Nucleus accumbens (tissue), 56 donors: ENCODE measurements at places on chromosomes 16 and 17.

DNA sequence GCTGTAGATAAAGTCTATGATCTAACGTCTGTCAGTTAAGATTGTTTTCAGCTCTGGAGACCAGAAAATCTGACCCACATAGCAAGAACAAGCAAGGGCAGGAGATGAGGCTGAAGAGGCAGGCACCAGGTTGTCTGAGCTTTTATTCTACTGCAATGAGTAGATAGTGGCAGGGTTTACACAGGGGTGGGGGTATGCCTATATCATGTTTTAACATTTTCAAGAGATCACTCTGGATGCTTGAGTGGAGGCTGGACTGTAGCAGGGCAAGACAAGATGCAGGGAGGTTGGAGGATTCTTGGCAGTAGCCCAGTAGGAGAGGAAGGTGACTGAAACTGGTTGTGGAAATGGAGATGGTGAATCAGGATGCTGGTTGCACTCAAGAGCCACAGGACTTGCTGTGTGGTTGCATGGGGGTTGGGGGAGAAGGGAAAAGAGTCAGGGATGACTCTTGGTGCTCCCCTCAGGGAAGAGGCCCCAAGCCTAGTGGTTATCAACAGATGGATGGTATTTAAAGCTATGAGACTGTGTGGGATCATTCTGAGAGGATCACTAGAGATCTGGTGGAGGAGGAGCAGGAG lies 143.1 kb upstream of the KCNJ18 start:
- no peak for DNase-seq

DNA sequence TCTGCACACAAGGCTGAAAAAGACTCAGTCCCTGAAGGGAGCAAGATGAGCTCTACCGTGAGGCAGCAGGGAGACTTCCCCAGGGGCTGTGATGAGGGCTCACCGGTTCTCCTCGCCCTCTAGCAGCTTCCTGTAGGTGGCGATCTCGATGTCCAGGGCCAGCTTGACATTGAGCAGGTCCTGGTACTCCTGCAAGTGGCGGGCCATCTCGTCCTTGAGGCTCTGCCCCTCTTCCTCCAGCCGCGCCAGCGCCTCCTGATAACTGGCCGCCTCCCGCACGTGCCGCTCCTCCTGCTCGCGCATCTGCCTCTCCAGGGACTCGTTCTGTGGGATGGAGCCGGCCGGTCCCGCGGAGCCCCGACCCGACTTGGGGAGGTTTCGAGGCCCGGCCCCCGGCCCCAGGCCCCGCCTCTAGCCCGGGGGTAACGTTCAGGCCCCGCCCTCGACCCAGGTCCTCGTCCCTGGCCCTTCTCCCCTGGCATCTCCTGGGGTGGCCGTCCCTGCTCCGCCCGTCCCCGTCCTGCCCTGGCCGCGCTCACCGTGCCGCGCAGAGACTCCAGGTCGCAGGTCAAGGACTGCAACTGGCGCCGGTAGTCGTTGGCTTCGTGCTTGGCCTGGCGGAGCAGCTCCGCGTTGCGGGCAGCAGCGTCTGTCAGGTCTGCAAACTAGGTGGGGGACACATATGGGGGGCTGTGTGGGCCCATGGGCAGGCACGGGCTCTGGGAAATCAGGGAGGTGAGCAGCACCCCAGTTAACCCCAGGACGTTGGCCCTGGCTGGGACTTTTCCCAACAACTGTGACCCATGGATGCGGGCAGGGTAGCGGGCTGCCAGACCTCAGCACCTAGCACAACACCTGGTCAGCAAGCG lies 3.9 kb downstream of the GFAP start:
- DNase-seq = no peak

- DNase-seq = no peak
Observed at GRCh38 chr17:53336281-53336680, 486.4 kb upstream of the KIF2B start.

- no peak for DNase-seq
Observed at GRCh38 chr17:28908640-28909167, 5.8 kb upstream of the DHRS13 start.

GRCh38 chr17:77676237-77676661 lies 282.3 kb upstream of the TNRC6C start:
- DNase-seq = no peak

DNA sequence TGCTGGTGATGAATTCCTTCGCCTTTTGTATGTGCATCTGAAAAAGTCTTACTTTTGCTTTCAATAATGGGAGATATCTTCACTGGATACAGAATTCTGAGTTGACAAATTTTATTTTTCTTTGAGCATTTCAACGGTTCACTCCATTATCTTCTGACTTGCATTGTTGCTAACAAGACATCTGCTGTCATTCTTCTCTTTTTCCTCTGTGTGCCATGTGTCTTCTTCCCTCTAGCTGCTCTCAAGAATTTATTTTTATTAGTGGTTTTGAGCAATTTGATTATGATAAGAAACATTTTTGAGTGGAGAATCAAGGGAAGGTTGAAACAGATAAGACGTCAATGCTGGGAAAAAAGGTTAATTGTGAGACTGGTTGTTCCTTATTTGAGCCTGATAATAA lies 471.8 kb downstream of the CDH13 start:
- no peak for DNase-seq

DNA sequence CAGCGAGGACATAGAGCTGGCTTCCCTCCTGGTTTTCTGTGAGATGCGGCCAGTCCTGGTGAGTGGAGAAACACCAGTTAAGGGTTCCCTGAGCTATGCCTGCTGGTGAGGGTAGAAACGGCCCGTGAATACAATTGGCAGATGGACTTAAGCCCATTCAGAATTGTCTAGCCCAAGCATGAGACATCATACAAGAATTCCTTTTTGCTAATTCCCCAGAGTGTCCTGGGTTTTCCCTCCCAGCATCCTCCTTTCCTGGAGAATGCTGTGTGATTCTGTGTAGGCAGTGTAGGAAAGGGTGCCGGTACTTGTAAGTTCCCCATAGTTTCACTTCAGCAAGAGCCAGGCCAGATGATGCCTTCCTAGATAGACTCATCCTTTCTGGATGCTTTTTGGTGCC lies 65.1 kb downstream of the SDR42E1 start:
- DNase-seq = no peak

DNA sequence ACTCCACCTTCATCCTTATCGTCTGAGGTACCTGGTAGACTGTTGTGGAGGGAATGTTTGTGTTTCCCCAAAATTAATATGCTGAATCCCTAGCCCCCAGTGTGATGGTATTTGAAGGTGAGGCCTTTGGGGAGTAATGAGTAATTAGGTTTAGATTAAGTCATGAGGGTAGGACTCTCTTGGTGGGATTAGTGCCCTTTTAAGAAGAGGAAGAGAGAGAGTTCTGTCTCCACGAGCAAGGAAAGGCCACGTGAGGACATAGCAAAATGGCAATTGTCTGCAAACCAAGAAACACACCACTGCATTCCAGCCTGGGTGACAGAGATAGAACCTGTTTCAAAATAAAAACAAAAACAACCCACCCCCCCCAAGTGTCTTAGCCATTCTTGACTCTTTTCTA lies 21.0 kb upstream of the DDX52 start:
- no peak for DNase-seq

DNA sequence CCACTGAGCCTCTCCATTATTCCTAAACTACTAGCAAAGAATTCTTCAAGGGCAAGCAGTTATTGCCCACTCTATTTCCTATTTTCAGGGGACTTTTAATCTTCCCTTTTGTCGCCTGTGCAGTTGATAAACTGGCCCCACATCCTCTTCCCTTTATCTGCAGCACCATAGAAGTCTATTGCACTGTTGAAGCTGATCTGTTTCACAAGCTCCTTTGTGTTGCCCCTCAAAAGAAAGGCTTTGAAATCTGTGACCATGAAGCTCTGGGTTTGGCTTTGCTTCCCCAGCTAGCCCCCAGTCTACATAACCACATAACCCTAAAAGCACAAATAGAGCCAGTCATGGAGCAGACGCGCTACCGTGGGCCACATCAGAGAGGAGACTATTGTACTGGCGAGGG lies 37.1 kb downstream of the CDRT15 start:
- DNase-seq = no peak

DNA sequence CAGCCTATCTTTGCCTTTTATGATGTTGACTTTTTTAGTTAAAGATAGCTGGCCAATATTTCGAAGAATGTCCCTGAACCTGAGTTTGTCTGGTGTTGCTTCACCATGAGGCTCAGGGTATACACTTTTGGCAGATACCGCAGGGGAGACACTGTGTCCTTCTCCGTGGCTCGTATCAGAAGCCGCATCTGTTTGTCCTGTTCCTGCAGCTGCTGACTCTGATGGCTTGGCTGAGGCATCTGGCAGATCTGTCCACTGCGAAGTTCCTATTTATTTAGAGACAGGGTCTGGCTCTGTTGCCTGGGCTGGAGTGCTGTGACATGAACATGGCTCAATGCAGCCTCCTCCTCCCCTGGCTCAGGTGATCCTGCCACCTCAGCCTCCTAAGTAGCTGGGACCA lies 93.5 kb downstream of the CRISPLD2 start:
- DNase-seq = no peak

GRCh38 chr17:40515011-40515410 lies 13.6 kb upstream of the TNS4 start:
- DNase-seq = no peak

DNA sequence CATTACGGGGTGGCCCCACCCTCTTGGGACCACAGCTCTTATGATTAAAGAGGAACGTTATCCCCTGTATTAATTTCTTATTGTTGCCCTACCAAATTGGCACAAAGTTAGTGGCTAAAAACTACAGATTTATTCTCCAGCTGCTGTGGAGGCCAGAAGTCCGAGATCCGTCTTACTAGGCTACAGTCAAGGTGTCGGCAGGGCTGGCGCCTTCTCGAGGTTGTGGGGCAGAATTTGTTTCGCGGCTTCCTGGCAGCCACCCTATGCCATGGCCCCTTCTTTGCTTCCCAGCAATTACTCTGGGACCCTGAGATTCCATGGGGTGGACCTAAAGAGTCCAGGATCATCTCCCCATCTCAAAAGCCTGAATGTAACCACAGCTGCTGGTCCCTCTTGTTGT lies 263.4 kb downstream of the CPPED1 start:
- DNase-seq = no peak

- no peak for DNase-seq
Observed at GRCh38 chr17:51256101-51256500, 3.7 kb downstream of the MBTD1 start.

- DNase-seq = no peak
Observed at GRCh38 chr16:48955837-48956236, 325.8 kb downstream of the CBLN1 start.

GRCh38 chr17:17952691-17953090 lies 19.5 kb downstream of the TOM1L2 start:
- no peak for DNase-seq

GRCh38 chr16:69193855-69194254 lies 6.9 kb downstream of the SNTB2 start:
- no peak for DNase-seq

- DNase-seq = peak; percentile 29
Observed at GRCh38 chr16:78505544-78506366, 406.3 kb downstream of the WWOX start.

- no peak for DNase-seq
Observed at GRCh38 chr16:10616419-10616755, 36.0 kb upstream of the EMP2 start.

DNA sequence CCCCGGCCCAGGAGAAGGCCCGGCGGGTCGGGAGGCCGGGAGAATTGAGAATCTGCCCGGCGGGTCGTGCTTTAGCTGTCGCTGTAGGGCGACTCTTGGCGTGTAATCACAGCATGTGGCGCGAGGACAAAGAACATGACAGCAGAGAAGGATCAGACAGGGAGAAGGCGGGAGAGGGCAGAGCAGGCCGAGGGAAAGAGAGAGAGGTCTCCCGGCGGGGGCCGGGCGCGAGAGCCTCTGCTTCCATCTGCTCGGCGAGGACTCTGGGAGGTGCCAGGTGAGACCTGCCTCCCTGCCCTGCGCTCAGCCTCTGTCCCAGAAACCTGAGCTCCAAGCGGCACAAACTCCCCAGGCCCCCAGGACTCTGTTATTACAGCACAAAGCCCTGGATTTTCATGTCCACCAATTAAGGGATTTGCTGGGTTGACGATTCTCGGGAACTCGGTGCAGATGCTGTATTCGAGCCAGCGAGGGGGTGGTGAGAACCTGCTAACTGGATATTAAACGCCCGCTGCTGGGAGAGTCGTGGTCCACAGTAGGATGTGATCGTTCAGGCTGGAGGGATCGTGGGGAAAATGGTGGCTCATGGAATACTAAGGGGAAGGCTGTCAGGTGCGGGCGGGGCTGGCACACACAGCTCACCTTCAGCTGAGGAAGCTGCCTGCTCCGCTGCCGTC lies 172.0 kb upstream of the CIBAR2 start:
- peak; percentile 24 for DNase-seq

DNA sequence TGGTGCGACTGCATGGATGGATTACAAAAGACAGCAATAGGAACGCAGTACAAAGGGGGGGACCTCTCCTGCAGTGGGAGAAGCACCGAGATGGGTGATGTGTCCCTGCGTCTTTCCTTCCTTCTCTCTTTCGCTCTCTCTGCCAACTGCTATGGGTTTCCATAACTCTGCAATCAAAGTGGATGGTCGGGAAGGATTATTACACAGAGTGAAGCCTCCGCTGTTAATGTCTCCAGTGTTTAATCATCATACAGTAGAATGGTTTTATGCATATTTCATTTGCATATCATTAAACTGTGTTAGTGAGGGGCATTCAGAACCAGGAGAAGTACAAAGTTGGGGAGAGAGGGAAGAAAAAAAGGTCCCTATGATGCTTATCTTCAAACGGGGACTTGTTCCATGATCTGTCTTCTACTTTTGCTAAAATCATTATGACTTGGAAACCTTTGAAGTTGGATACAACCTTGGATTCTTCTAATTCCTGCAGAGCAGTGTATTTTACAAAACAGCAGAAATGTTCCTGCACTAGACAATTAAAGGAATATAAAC lies 255.9 kb upstream of the PMFBP1 start:
- no peak for DNase-seq

- DNase-seq = no peak
Observed at GRCh38 chr17:32596206-32596605, 109.4 kb downstream of the CDK5R1 start.

DNA sequence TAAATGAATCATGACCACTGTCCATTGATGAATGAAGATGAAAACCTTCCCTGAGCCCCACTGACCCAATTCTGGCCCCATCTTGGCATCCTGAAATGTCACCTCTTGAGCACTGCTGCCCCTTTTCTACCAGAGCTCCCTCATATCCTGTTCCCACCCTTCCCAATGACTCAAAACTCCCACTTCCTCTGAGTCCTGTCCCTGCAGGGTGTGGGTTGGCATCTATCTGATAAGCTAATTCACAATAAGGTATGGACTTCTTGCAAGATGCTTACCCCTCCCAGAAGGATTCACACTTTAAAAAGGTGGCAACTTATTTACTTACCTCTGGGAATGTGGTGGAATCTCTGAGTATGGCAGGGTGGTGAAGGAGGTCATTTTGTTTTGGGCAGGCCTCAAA lies 13.3 kb upstream of the CSNK2A2 start:
- DNase-seq = no peak
